Motor neuron (in vitro differentiated cells): ENCODE measurements at places on chromosomes 1 and 21. TPM values are rescaled to one million over a fixed set of nuclear protein-coding genes. Genes with fewer than 3 reads are reported as not detected.

ST6GALNAC3 gene
- 39.5 and 51.1 TPM in 2 replicates for total RNA-seq

ERMAP gene
- total RNA-seq: 7.7 and 10.7 TPM in 2 replicates

ST6GALNAC5 gene
- total RNA-seq: 25.9 and 26.1 TPM in 2 replicates

CR1 gene
- 0.16 and 0.23 TPM in 2 replicates for total RNA-seq

FCAMR gene
- total RNA-seq: not detected in 2 replicates

HRNR gene
- 0.19 TPM in 1 of 2 replicates, not detected in the other for total RNA-seq

LRRC38 gene
- total RNA-seq: 0.39 and 1.00 TPM in 2 replicates

OR2T33 gene
- 0.09 and 0.33 TPM in 2 replicates for total RNA-seq

IL12RB2 gene
- total RNA-seq: 2.3 and 3.9 TPM in 2 replicates

NSL1 gene
- total RNA-seq: 35.7 and 37.7 TPM in 2 replicates

CLIC6 gene
- 0.05 and 0.06 TPM in 2 replicates for total RNA-seq

KMO gene
- total RNA-seq: 0.15 and 0.97 TPM in 2 replicates

TEDDM1 gene
- total RNA-seq: 0.11 and 0.44 TPM in 2 replicates

HCN3 gene
- total RNA-seq: 3.2 and 3.6 TPM in 2 replicates

TMEM59 gene
- total RNA-seq: 152 and 165 TPM in 2 replicates

CYYR1 gene
- total RNA-seq: 0.15 and 0.24 TPM in 2 replicates

ARF1 gene
- 226 and 266 TPM in 2 replicates for total RNA-seq

PLOD1 gene
- total RNA-seq: 90.7 and 136 TPM in 2 replicates

NFYC gene
- total RNA-seq: 63.9 and 69.1 TPM in 2 replicates
